Cardiac muscle cell (in vitro differentiated cells and primary cell): ENCODE measurements at places on chromosomes 2 and 18. TPM values are rescaled to one million over a fixed set of nuclear protein-coding genes. Genes with fewer than 3 reads are reported as not detected.
A peak's percentile ranks its signal among the peaks of the same experiment; 100 is the strongest.

HOXD8 gene
- not detected in 2 replicates for total RNA-seq

CRACDL gene
- total RNA-seq: 0.04 and 0.06 TPM in 2 replicates

DNA sequence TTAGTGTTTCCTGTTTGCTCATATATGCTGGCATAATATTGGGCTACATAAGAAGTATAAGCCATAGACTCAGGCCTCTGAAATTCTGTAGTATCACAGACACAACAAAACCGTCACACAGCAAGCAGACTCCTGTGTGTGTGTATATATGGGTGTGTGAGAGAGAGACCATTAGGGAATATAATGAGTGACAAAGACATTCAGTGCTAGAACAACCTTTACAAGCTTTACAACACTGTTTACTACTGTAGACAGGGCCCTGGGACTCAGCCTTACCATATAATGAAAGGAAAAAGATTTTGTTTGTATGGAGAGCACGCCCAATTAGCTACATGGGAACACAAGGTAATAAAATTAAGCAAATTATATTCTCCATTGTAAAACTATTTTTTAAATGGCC, 65.4 kb upstream of the TMEM182 start:
- no peak for DNase-seq

- peak; percentile 84 for DNase-seq
Observed at GRCh38 chr2:241558532-241559322, at the start of gene BOK. Gene BOK (plus strand): TSS chr2:241558745. CDS start chr2:241559484, 739 bp downstream.

DNA sequence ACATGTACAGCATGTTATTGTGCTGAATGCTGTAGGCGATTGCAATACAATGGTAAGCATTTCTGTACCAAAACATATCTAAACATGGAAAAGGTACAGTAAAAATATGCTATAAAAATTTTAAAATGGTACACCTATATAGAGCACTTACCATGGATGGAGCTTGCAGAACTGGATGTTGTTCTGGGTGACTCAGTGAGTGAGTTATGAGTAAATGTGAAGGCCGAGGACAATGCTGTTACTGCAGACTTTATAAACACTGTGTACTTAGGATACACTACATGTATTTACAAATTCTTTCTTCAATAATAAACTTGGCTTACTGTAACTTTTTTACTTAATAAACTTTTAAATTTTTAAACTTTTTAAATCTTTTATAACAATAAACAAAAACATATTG, 473.4 kb upstream of the UBE2E3 start:
- no peak for DNase-seq
